Caki2 (cell line): ENCODE measurements at places on chromosomes 2 and 18. TPM values are rescaled to one million over a fixed set of nuclear protein-coding genes. Genes with fewer than 3 reads are reported as not detected.

DNA sequence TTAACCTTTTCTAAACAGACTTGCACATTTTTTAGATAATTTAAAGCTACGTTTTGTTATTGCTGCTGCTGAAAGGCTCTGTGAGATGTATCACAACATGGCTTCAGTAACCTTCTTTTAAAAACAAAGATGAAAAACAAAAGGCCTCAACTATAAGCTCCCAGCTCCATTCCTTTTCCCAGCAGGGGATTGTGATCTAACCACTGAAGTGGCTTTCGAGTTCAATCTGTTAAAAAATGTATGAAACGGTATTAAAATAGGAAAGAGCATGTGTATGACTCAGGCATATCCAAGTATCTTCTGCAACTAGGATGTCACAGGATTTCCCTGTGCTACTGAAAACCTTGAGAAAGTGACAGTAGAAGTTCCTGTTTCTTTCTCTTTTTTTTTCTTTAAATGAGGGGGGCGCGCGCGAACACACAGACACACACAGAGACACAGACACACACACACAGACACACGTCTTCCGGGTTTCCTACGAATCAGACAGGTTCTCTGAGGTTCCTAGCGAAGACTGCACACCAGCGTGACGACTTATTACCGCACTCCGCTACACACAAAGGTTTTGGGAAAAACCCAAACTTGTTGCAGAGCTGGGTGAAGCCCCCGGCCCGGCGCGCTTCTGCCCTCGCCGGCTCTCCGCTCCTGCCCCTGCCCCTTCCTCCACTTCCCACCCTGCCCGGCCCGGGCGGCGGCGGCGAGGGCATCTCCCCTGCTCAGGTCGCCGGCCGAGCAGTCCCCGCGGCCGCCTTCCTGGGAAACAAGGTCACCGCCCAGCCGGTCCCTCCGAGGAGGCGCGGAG is 86.8 kb downstream of the RBMS1 start:
- peak; percentile 88 for DNase-seq

DNA sequence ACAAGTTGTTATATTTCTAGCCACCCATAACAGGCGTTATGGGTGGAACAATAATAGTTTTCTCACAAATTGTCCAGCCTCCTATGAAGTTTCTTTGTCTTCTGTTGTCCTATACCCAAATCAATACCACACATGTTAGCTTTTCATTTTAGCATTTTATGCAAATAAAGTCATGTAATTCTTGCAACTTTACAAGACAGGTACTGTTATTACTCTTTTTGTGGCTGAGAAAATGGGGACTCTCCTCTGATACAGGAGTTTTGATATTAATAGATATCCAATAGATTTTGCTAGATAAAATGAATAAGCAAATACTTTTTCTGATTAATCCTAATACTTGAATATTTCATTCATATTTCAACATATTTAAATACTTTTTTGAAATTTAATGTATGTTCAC is 151.0 kb downstream of the PMAIP1 start:
- DNase-seq, result no peak

- DNase-seq, result no peak
These were observed 195.3 kb upstream of the HS6ST1 start for GRCh38 chr2:128513961-128514283.

DNA sequence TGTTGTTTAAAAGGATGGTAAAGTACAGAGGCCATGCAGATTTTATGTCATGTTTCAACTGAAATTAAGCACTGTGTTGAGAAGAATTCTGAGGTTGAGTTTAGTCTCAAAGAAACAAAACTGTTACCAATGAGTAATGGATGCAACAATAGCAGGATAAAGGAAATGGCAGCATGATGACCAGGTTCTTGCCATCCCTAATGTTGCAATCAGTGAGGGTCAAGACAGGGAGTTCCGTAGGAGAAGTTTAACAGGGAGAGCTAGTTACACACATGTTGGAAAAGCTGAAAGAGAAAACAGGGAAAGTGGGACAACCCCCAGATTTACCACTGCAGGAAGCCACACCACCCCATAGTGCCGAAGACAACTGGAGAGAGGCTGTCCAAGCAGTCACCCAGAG is 343.8 kb upstream of the EPHA4 start:
- DNase-seq, result no peak

- DNase-seq, result no peak
These were observed 248.7 kb downstream of the ZNF385B start for GRCh38 chr2:179612591-179613298.

DNA sequence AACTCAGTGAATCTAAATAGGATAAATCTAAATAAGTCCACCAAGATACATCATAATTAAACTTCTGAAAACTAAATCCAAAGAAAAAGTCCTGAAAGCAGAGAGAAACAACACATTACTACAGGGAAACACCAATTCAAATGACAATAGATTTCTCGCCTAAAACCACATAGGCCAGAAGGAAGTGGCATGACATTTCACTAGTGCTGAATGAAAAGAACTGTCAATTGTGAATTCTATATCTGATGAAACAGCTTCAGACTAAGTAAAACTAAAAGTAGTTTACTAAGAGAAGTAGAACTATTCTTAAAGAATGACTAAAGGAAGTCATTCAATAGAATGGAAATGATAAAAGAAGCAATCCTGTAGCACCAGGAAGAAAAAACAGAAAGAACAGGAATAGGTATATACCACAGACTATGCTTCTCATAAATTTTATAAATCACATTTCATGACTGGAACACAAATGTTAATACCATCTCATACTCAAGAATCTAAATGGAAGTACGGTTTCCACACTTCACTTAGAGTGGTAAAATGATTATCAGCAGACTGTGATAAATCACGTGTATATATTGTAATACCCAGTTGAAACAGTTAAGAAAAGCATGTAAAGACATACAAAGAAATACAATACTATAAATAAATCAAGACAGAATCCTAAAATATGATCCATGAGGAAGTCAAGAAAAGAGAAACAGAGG is 46.4 kb downstream of the ASXL2 start:
- no peak for DNase-seq

DNA sequence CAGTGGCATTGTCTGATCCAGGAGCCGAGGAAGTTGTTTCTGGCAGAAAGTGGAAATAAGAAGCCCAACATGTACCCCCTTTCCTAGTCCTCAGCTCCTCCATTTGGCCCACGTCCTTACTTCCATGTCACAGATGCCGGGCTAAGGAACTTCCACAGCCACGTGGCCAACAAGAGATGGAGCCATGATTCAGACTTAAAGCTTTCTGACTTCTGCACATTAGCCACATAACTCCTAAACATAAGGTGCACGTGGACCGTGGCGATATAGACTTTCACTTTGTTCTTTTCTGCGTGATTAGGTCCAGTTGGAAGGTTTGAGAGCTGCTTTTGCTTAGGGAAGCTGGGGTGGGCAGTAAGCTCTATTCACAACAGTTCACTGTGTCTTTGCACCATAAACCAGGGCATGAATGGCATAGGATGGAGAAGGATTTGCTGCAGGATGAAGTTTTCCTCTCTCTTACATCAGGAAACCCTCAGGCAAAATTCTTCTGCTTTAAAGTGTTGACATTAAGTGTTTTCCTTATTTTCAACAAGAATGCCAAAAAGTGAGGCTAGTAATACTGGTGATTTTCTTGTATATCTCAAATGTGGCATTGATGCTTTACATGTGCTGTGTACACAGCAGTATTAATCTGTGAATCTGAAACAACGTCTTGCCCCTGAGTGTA is 61.2 kb upstream of the RBM44 start:
- no peak for DNase-seq

- DNase-seq, result peak; percentile 72
These were observed 1.1 kb downstream of the MREG start for GRCh38 chr2:216012133-216012829.

DNA sequence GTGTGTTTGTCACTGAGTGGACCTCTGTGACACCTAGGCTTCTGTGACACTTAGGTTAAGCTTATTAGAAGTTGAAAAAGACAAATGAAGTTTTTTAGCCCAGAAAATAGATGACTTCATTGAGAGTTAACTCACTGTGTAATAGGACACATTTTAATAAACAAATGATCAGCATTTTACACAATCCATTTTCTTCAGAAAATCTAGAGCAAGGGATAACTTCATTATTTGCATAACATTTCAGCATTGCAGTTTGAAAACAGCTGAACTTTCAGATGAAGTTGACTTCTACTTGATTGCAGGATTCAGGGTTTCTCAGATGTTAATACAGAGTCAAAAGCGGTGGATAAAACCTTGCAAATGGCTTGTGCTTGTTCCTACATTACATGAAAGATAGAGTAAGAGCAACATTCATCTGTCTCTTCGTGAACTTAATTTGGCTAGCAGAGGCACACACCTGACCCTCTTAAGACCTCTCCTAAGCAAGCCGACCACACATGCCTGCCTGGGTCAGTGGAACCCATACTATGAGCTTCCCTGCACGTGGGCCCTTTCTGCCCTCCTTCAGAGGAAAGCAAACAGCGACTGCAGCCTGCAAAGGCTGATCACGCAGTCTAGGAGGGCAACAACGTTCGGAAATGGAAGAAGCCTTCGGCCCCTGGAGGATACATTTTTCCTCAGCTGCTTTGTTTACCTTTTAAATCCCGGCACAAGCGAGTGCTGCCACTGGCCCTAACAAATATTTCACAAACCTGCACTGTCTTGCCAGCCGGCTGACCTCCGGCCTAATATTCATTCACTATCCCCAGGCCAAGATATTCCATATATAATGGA is 16.6 kb downstream of the ITGB1BP1 start:
- no peak for DNase-seq

DNA sequence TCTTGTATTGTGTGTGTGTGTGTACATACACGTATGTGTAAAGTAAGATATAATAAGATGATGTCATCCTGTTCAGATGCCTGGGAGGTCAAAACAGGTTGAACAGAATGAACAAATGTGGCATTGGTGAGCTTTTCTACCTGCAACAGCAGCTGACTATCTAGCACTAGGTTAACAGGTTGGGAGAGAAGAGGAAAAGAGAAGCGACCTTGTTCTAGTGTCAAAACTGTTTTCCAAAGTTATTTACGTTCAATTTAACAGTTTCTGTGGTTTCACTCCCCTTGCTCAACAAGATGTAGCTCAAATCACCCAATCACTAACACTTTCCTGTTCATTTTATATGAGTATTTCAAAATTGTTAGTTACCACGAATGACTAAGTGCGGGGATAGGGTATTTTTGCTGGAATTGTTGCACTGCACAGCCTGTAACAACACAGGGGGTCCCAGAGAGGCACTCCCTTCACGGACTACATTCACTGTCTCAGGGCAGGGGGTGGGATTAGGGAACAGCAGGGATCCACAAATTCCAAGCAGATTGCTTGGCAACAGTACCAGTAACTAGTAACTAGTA is 67.5 kb upstream of the DTNB start:
- no peak for DNase-seq

Gene BOLL
- not detected in 2 replicates for total RNA-seq

DNA sequence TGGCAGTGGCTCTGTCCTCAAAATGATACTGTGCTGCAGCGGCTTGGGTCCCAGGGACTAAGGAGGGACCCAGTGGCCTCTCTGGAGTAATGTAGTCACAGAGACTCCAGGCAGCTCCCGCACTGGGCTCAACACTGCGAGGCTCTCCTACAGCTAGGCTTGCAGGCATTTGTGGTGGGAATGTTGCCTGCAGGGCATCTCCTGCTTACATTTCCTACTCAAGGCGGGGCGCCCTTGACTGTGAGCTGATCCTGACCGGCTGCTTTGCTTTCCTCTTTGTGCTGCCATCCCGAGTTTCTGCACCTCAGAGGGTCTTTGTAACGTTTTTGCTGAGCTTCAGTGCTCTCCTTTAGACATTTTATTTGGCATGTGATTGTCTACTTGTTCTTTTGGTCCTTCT is 177.4 kb upstream of the FN1 start:
- no peak for DNase-seq

Gene HIBCH
- total RNA-seq, result 2.5 and 6.8 TPM in 2 replicates

DNA sequence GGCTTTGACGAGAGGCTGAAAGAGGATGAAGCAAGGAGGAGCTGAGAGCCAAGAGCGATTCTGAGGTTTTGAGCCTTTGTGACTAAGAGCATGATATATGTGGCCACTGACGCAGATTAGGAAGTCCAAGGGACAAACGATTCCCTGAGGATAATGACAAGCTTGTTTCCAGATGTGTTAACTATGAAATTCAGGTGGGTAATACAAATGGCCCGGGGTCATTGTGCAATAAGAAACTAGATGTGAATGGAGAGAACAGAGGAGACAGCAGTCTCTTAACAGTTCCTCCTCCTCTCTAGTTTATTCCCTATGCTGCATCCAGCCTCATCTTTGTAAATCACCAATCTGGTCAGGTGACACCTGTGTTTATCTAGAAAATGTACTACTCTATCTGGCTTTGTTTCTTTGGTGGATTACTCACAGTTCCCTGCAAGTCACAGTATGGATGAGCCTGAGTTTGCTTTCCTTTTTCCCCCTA is 84.2 kb downstream of the SOCS6 start:
- DNase-seq, result peak; percentile 58

DNA sequence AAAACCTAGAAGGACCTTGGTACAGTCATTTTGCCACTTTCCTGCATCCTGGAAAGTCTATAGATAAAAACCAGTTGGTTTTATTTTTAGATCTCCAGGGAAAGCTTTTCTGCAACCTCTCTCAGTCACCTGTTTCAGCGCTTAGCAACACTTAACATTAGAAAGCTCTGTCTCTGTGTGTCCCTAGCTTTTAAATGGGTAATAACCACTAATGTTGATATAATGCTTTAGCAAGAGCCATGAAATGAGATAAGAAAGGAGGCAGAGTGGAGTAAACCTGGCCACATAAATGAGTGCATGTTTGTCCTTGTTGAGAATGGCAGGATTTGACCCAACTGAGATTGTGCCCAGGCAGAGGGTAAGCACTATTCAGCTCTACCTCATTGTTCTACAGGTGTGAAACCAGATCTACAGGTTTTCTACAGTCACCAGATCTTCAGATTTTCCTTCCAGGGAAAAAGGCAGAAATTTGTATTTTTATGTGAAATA is 44.8 kb downstream of the MARCHF4 start:
- DNase-seq, result no peak

DNA sequence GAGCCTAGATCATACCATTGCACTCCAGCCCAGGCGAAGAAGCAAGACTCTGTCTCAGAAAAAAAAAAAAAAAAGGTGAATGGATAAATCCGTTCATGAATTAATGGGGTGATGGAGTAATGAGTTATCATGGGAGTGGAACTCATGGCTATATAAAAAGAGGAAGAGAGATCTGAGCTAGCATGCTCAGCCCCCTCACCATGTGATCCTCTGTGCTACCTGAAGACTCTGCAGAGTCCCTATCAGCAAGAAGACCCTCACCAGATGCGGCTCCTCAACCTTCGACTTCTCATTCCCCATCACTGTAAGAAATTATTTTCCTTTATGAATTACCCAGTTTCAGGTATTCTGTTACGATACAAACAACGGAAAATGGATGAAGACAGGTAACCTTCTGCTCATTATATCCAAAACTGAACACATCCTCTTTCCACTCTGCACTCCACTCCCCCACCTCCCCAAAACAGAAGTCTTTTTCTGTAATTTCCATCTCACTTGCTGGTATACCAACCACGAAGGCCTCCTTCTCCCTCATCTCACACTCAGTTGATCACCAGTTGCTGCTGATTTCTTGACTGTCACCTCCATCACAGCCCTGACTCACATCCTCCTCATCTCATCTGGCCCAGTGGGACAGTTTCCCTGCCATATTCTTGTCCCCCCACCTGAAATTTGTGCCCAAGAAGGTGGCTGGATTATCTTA is 8.8 kb downstream of the RETREG2 start:
- no peak for DNase-seq

GRCh38 chr2:71665168-71666093 is 212.1 kb downstream of the DYSF start:
- no peak for DNase-seq

- DNase-seq, result no peak
These were observed 12.6 kb downstream of the CYRIA start for GRCh38 chr2:16653083-16653375.

- DNase-seq, result no peak
These were observed 27.9 kb upstream of the PTMA start for GRCh38 chr2:231680285-231680991.

Gene PCBP1
- 127 and 135 TPM in 2 replicates for total RNA-seq

- DNase-seq, result no peak
These were observed 36.0 kb downstream of the RBMS1 start for GRCh38 chr2:160457588-160457987.
